Activated T-cell treated with anti-CD3 and anti-CD28 coated beads for 48 hours (primary cell): ENCODE measurements at places on chromosomes 3 and 15.

GRCh38 chr3:10553591-10554235 is 48.3 kb upstream of the ATP2B2 start:
- no peak for DNase-seq

- DNase-seq: no peak
Observed at GRCh38 chr3:73605861-73606260, 18.9 kb downstream of the PDZRN3 start.

DNA sequence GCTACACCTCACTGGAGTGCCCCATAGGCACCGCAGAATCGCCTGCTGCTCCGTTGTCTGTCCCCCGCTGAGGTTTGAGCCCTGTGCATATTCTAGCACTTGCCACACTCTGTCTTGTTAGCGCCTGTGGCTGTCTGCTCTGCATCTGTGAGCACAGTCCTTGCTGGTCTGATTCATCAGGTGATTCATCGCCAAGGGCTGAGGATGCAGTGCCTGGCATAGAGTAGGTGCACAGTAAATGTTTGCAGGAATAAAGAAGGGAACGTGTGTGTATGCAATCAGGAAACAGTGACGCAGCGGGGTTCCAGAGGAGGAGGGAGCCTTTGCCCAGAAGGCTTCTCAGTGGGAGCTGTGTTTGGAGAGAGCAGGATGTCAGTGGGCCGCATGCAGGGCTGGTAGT is 124.0 kb upstream of the PLXNA1 start:
- DNase-seq: no peak

- DNase-seq: peak; percentile 21
Observed at GRCh38 chr3:113287803-113288648, 76.7 kb downstream of the BOC start.

GRCh38 chr15:25727867-25728600 is 135.1 kb downstream of the ATP10A start:
- no peak for DNase-seq

DNA sequence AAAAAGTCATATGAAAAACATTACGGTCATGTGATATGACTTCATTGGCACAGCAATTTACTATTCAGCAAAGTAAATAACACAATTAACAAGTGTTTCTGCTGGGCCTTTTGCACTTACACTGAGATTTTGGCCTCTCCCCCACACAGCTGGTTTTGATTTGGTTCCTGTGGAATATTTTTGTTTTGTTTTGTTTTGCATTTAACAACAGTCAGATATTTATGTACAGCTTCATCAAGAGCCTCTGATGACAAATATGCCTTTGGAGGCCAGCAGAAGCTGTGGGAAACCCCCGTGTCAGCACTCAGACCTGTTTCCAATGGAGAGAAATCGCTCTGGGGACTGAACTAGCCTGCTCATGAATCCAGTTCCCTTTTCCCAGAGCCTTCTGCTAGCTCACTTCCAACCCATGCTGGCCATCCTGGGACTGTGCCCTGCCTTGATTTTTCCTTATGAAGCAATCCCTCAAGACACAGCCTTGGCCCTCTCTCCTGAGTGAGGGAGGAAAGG is 161.9 kb downstream of the ATG7 start:
- no peak for DNase-seq

- DNase-seq: no peak
Observed at GRCh38 chr3:41854956-41855355, 106.9 kb downstream of the ULK4 start.

DNA sequence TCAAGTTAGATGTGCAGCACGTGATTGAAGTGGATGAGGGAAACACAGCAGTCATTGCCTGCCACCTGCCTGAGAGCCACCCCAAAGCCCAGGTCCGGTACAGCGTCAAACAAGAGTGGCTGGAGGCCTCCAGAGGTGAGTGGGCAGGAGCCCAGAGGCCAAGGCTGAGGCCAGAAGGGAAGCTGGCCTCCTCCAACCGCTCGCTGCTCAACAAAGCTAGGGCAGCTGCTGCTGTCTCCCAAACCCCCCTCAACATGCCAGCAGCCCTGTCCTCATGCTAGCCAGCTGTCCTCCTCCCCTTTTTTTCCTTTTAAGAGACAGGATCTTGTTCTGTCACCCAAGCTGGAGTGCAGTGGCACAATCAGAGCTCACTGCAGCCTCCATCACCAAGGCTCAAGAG is 57.0 kb downstream of the BOC start:
- DNase-seq: no peak

DNA sequence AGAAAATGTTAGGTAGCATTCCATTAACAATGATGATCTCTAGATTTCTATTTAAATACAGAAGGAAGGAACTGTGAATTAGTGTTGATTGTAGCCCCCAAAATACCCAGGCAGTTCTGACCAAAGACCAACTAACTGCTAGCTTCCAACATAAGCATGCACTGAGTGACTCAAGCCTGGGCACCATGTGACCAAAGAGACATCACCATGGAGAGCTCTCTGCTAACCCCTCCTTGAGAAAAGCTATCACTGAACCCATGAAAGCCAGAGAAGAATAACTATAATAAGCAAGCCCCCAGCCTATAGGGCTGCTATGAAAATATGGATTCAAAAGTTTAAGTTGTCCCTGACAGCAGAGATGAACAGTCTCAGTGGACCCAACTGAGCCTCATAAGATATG is 310.2 kb downstream of the ULK4 start:
- DNase-seq: no peak

GRCh38 chr15:50939911-50940310 is 31.4 kb downstream of the AP4E1 start:
- no peak for DNase-seq

GRCh38 chr15:40081691-40082194 is 26.9 kb downstream of the BMF start:
- no peak for DNase-seq

DNA sequence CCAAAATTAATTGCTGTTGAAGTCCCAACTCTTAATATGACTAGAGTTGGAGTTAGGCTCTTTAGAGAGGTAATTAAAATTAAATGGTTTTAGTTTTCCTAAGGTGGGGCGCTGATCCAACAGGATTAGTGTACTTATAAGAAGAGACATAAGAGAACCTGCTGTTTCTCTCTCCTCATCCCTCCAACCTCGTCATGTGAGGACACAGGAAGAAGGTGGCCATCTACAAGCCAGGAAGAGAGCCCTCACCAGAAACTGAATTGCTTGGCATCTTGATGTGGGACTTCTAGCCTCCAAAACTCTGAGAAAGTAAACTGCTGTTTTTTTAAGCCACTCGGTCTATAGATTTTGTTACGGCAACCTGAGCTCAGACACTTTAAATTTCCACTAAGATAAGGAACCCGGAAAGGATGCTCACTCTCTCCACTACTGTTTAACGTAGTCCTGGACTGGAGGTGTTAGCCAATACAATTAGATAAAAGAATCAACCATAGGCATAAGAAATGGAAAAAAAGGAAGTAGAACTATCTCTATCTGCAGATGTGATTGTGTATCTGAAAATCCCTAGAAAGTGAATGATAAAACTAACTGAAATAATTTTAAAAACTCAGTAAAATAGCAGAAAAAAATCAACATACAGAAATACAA is 26.8 kb downstream of the DCBLD2 start:
- DNase-seq: no peak

DNA sequence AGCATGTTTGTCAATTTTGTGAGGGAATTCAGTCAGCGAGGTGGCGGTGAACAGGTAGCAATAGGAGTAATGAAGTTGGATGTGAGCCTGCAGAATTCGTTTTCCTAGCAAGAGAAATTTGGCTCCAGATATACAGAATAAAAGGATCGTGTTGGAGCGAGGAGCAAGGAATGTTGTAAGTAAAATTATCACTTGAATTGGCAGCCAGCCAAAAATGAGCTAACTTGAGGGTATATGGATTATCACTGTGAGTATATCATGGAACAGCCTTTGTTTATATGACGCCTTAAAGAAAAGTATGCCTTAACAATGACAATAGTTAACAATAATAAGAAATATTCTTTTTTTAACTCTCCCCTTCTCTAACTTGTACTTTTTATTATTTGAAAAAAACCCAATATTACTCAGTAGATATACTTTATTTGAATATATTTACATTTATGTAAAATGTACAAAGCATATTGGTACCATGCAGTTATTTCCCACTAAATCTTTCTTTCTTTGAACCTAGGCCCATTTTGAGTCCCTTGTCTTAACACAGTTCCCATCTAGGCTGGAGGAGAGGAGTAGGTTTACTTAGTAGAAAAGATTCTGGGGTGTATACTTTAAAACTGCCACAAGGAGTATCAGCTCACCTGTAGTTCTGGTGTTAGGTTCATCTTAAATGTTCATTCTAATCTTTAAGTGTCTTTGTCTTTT is 29.3 kb downstream of the EPHA6 start:
- DNase-seq: no peak

DNA sequence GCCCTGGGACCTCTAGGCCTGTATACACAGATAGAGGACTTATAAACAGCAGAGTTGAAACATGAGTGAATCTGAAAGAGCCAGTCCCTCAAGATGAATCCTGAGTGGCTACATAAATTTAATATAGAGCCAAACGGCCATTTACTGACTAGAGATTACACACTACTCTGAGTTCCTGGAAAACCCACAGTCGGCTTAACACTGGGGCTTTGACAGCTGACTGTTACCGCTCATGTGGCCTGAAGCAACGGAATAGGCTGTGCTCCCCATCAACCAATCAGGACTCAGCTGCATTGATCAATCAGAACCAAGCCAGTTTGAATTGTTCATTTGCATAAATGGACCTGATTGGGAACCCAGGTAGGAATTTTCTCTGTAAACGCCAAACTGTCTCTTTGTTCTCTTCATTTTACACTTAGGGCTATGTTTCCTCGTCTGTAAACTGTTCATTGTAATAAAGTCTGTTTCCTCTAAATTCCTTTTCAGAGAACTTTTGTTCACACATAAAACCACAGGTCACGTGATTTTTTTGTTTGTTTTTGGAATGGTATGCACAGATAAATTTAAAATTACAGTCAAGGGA is 40.5 kb downstream of the CCNL1 start:
- no peak for DNase-seq

- no peak for DNase-seq
Observed at GRCh38 chr15:43106486-43106829, 620 bp upstream of the UBR1 start.

GRCh38 chr15:53978253-53978906 is at the start of gene UNC13C:
TSS of gene UNC13C (plus strand) at chr15:53978441. CDS start at chr15:54012904, 34,463 bp downstream.
- no peak for DNase-seq

DNA sequence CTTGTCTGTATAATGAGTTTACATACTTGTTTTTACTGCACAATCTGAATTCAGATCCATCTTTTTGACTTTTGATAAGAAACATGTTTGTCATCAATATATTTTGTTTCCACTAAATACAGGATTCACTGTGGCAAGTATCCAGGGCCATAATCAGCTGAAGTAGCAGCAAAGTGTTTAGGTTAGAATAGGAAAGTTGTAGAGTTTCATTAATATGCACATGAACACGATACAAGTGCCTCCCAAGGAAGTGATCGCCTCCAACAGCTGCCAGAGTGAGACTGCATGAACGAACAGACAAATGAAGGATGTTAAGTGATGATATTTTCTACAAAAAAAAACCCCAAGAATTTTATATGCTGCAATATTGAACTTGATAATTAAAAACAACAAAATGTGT is 204.3 kb downstream of the TBL1XR1 start:
- DNase-seq: no peak

GRCh38 chr3:125052624-125053303 is 3.0 kb downstream of the HEG1 start:
- DNase-seq: no peak

GRCh38 chr15:52179278-52180195 is 11.7 kb downstream of the GNB5 start:
- DNase-seq: peak; percentile 86

DNA sequence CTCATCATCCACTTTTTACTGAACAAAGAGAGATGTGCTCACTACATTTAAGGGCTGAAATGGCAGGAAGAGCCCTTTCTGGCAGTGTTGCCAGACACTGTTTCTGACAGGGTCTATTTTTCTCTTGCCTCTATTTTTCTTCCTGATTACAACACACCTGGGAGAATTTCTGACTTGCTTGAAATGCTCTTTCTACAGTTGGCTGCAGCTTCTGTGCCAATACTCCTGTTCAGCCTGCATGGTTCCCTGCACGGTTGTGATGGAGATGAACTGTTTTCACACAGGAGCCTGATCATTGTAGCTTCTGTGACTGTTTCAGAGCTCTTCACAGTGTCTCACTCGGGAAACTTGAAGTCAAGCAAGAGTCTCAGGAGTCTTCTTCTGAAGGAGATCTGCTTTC is 83.0 kb upstream of the DLG1 start:
- DNase-seq: no peak

- no peak for DNase-seq
Observed at GRCh38 chr3:149010504-149010951, 19.2 kb downstream of the GYG1 start.

GRCh38 chr3:2024713-2025112 is 74.0 kb upstream of the CNTN4 start:
- DNase-seq: no peak

DNA sequence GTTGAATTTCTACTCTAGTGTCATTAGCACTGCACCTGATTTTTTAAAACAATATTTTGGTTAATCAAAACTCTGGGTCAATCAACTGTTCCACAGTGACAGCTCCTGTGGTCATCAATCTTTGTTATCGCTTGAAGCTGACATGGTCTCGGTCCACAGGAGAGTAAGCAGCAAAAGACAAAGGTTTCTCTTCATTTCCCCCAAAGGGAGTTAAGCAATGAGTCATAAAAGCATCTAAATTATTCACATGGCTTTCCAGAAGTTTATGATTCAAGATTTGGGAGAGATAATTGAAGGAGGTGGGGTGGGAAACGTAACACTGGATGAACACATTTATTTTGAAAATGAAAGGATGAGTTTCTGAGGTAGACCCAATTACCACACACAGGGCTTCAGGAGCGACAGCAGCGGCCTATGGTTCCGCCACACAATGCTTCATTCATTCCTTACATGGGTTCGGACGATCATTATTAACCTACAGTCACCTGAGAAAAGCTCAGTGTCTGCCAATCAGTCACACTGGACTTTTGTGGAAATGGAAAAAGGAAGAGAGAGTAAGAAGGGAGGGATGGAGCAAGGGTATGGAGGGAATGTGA is 505.1 kb downstream of the FHIT start:
- DNase-seq: no peak

- DNase-seq: no peak
Observed at GRCh38 chr3:136714020-136714419, 38.2 kb downstream of the STAG1 start.

GRCh38 chr3:11653298-11654055 is 9.8 kb upstream of the VGLL4 start:
- no peak for DNase-seq

GRCh38 chr3:13379201-13379830 is 40.8 kb downstream of the NUP210 start:
- DNase-seq: no peak

- no peak for DNase-seq
Observed at GRCh38 chr15:85006201-85006600, 24.5 kb downstream of the PDE8A start.

GRCh38 chr3:119350114-119350513 is 55.9 kb downstream of the ARHGAP31 start:
- DNase-seq: no peak

- DNase-seq: no peak
Observed at GRCh38 chr3:135014566-135014965, 219.5 kb downstream of the EPHB1 start.

- no peak for DNase-seq
Observed at GRCh38 chr15:70604666-70605315, 158.6 kb downstream of the UACA start.
